ENCODE measurements at places on chromosomes 11 and 22.

GRCh38 chr22:21642584-21643448 lies 714 bp downstream of the SDF2L1 start:
- no peak for DNase-seq

- DNase-seq, result peak; percentile 16
Measured at GRCh38 chr11:62340269-62340901, 3.1 kb downstream of the ASRGL1 start.

DNA sequence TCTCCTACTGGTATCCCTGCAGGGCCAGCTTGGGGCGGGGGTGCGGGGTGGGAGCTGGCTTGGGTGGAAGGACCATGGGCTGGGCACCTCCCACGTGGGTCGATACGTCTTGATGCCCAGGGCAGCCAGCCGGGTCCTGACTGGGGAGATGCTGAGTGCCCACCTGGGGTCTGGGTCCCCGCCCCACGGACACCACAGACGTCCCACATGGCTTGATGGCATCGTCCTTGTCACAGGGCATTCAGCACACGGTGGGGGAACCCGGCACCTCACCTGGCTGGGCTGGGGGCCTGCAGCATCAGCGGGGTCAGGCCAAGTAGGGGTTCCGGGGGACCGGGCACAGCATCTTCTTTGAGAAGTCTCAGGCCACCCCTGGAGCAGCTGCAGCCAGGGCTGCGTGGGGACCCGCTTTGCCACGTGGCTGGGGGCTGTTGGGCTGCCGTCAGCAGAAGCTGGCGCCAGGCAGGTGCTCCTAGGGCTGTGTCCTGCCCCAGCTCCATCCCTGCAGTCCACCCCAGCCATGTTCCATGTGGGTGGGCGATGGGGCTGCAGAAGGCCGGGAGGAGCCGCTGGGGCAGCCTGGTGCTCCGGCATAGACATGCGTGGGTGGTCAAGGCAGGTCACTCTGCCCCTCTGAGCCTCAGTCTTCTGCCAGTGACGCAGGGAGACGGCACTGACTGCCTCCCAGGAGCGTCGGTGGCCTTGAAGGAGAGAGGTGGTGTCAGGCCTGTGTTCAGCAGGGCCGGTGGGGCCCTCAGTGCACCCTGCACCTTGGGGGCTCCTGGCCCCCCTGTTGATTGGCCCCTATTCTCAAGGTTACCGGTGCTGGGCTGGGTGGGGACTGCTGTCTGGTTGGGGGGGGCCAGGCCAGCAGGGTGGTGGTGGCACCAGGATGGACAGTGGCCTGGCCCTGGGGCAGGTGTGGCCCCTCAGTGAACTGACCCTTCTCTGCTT lies 8.4 kb downstream of the SELENOO start:
- DNase-seq, result no peak

- DNase-seq, result peak; percentile 85
Measured at GRCh38 chr22:24208012-24208749, 26.9 kb downstream of the SUSD2 start.

GRCh38 chr11:35800970-35801953 lies 138.7 kb downstream of the TRIM44 start:
- DNase-seq, result no peak
